ENCODE measurements at places on chromosomes 3 and 15.

GRCh38 chr3:129827765-129828164, 65.7 kb downstream of the TMCC1 start:
- DNase-seq, result no peak

GRCh38 chr3:170469151-170470062, 50.7 kb downstream of the CLDN11 start:
- DNase-seq, result peak; percentile 83

GRCh38 chr3:120450600-120451271, at the start of gene FSTL1:
Gene FSTL1 (minus strand): TSS chr3:120450992. CDS start chr3:120450746, 246 bp downstream.
- DNase-seq, result no peak

GRCh38 chr15:94509259-94509658, 277.9 kb downstream of the MCTP2 start:
- DNase-seq, result no peak

GRCh38 chr3:146550743-146551510, 6.5 kb upstream of the PLSCR1 start:
- no peak for DNase-seq

DNA sequence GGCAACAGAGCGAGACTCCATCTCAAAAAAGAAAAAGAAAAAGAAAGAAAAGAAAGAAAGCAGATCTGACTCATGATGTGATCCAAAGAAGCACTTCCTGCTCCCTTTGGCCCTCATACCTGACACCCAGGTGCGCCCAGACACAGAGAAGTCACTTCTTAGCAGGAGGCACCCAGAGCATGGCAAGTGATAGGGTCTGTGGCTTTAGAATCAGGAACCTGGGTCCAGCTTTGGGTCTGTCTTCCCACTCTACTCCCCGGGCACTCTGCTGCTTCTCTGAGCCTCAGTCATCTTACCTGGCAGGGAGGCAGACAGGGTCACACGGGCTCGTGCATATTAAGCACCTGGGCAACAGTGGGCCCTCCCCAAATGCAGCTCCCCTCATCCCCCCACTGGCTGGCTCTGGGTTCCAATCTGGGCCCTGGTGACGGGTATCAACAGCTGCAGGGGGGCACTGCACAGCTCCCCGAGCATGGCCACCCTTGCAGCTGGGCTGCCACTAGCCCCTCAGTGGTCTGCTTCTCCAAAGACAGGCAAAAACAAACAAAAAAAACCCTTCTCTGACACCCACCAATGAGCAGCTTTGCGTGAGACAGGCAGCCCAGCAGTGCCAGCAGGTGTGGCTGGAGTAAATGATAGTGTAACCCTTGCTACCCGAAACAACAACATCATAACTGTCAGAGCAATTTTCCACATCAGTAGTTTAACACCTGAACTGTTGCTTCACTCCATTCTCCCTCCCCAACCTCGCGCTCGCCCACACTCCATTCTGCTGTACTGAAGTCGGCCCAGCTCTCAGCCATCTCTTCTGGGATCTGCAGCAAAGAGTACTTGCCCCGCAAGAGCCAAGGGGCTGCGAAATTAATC, 99.8 kb downstream of the MEGF11 start:
- DNase-seq, result no peak

DNA sequence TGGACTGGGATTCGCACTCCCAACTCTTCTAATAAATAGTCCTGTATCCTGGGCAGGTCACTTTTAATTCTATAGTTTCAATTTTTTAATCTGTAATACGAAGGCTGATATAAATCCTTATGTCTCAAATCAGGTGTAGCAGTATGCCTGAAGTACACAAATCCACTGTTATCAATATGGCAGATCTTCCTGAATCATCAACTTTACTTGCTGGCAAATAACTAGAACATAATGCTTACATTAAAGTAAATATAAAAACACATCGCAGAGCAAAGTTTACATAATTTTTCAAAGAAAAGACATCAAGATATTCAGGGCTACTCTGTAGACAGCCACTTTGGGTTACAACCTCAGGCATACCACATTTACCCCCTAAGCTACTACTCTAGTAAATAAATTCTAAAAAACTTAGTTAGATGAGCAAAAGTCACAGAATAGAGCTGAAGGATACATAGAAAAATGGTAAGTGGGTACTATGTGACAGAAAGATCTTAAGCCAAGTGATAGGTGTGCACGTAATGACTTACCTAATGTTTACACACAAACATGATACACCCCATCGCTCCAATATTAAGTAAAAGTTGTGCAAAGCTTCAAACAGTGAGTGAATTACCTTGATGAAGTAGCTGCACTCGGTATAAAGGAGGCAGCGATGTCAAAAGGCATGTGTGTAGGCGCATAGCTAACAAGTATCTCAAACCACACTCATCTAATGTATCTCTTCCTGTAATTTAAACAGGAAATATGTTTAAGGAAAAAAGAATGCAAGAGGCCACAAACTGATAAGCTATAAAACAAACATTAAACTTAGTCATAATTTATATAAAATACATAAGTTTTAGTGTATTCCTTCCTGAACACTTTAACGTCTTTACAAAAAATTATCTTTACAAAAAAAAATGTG, 127.9 kb downstream of the DMXL2 start:
- DNase-seq, result no peak

DNA sequence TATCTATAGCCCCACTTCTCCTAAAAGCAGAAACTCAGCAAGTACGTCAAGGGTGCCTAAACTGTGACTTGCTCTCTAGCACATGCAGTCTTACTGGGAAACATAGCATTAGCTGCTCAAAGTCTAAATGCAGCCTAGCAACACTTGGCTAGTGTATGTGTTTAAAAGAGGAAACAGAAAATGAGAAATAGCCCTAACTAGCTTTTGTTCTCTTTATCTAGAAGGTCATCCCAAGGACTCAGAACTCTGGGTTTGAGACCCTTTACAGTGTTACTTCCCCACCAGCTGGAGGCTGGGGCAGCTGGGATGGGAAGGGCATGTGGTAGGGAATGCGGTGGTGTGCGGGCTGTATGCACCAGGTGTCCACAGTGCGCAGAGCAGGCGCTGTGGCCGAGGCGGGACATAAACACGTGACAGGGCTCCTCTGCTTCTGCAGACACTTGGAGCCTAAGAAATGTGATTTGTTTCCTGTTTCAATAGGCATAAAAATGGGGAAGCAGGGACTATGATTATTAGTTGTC, 13.3 kb downstream of the ETV5 start:
- DNase-seq, result no peak

DNA sequence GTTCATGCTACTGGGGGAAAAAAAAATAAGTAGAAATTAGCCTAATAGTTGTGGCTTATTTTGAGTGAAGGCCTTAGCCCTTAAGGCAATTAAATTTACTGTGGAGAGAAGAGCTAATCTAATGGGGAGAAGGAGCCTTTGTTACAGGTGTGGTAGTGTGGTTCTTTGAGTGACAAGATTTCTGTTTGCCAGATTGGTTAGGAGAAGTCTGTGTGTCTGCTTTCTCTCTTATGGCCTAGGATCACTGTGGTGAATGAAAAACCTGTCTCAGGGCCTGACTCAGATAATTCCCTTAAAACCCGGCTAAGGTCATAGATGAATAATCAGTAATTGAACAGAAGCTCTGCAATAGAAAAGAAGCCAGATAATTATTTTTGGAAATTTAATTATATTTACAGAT, 27.0 kb downstream of the OPA1 start:
- no peak for DNase-seq

DNA sequence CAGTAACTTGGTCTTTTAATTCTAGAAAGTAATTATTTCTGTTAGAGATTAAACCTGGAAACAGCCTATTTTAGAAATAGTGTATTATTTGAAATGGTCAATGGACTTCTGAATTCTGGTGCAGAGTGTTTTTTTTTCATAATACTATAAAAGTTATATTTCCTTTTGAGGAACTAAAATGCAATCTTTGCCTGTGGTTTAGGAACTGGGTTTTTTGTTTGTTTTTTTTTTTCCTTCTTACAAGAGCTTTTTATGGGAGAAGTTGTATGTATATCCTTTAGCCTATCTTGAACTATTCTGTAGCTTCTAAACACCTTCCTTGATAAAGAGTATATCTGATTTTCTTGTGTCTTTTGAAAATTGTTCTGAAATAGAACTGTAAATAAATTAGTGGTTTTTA, 88.3 kb downstream of the ARIH1 start:
- no peak for DNase-seq

DNA sequence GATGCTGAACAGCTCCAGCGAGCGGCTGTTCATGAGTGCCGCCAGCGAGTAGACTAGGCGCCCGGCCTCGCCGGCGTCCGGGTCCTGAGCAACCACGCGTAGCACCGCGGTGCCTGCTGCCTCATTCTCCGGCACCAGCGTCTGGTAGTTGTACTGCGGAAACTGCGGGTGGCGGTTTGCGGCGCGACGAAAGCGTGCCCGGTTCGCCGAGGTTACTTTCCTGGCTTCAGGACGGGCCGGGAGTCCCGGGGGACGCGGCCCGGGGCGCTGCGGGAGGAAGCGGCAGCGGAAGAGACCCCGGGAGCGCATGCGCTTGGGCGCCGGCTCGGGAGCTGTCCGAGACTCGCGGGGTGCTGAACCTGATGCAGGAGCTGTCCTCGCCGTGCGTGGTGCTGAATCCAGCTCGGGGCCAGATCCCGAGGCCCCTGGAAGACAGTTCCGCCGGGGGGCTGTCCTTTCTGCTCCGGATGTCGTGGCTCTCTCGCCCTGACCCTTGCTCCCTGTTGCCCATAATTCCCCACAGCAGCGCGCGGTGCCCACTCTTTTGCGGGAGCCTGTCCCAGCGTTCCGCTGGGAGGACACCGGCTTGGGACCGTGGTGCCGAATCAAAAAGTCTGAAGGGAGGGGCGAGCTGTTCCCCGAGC, 1.1 kb downstream of the CELSR3 start:
- no peak for DNase-seq

DNA sequence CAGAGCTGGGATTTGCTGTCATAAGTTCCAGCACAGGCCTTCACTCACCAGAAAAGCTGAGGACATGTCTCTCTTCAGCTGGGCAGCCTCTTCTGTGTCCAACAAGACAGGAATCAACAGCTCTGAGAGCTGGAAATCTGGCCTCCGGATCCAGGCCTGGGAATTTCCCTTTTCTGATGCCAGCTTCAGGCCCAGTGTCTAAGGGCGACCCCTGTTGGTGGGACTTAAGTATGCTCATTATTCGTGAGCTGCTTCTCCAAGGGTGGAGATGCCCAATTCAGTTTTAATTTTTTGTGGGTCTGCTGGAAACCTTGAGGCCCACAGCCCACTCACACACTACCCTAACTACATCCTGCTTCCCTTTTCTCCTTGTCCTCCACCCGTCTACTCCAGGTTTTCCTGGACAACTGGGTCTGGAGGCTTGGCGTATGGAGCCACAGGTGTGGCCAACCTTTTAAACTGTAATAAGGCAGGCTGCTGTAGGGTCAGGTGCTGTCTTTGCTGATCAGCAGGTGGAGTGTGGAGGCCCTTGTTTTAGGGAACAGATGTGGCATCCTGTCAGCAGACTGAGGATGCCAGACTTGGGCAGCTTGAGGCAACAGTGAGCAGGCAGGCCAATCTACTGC, 2.6 kb upstream of the CEMIP start:
- DNase-seq, result no peak

GRCh38 chr15:57692709-57693108, 13.8 kb upstream of the POLR2M start:
- DNase-seq, result no peak

- peak; percentile 27 for DNase-seq
These were observed 1.1 kb downstream of the TM6SF1 start for GRCh38 chr15:83108266-83109219.

DNA sequence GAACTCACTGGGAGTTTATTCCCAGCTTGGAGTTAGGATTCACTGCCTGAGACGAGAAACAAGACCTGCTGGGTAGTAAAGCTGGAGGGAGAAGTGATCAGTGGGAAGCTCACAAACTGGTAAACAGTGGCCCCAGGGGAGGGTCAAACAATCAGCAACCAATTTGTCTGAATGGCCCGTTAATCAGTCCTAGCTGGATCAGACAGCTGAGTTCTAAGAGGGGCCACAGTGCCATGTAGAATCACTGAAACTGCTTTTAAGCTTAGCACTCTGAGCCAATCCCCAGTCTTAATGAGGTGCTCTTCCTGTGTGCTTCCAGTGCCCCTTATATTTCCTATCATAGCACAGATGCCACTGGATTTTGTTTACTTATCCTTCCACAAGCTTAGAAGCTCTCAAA, 591.7 kb downstream of the RSL24D1 start:
- no peak for DNase-seq

DNA sequence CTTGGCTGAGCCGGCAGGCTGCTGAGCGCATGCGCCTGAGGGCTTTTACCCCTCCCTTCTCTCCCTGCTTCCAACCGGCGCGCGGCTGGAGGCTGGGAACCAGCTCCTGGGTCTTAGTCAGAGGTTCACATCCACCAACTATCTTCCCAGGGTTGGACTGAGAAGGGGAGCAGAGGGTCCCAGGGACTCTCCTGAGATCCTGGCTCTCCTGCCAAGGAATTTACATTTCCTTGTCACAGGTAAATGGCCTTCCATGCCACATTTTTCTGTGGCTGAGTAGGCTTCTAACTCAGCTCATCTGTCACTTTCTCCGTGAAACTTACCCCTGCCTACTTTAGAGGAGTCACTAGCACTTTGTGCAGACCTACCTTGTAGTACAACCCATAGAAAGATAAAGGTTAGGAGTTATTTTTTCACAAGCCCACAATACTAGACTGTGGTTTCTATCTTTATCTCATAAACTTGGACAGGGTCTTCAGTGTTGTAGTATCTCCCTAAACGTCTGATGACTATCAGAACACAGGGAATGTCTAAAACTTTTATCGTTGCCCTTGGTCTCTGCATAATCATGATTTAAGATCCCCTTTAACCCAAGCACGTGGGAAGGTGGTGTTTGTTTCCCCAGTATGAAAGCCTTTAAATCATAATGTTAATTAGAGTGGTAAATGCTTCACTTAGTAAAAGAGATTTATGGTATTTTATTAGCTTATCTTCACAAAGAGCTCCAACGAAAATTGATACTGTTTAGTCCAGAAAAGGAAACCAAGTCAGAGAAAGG, 638 bp upstream of the TBC1D5 start:
- no peak for DNase-seq

GRCh38 chr3:31321620-31322019, 211.1 kb upstream of the STT3B start:
- DNase-seq, result no peak

DNA sequence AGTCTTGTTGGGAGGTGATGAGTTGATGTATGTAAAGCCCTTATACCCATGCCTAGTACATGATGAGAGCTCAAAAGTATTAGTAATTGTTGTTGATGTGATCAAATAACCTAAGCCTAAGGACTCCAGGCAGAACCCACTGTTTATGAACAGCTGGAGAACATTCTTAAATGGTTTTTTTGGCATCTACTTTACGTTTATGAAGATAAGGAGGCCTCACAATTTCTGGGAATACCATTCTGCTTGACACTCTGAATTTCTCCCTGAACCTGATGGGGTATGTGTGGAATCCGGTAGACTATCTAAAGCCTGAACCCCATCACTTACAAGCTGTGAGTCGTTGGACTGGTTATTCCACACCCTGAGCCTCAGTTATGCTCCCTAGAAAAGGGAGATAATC, 244.6 kb upstream of the WNT5A start:
- no peak for DNase-seq

- no peak for DNase-seq
These were observed 39.6 kb upstream of the PDCD6IP start for GRCh38 chr3:33758864-33759263.

GRCh38 chr15:72688697-72689096, 2.7 kb downstream of the BBS4 start:
- no peak for DNase-seq

- no peak for DNase-seq
These were observed 4.3 kb downstream of the IRAK2 start for GRCh38 chr3:10169000-10169496.

- no peak for DNase-seq
These were observed 33.9 kb downstream of the PIK3CA start for GRCh38 chr3:179181993-179182551.

GRCh38 chr15:39624806-39625205, 43.9 kb downstream of the THBS1 start:
- DNase-seq, result no peak
